ENCODE measurements at places on chromosomes 3 and 15.

GRCh38 chr3:142374687-142375086, 73.2 kb downstream of the XRN1 start:
- DNase-seq: no peak

DNA sequence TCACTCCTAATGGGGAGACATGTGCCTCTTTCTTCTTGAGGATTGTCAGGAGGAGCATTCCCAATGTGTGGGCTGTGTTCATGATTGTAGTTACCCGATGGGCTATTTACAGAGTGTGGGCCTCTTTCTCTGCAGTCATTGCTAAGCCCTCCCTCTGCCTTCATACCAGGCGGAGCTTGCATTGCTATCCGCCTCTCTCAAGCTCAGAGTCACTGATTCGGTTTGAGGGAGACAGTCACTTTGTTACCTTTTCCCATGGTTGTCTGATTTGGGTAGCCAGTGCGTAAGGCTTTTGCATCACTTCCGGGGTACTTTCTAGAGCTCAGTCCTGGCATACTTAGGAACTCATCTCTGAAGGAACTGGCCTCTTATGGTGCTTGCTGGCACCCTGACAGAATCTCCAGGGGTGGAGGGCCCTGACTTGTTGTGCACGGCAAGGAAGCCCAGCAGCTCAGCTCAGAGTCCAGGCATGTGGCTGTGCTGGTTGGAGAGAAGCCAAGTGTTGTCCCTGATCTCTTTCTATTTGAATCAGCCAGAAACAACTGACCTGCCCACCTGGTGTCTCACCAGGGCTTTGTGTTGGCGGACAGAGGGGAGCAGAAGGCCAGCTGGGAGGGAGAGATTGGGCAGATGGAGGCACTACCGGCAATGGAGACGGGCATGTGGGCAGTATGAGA, 79.8 kb downstream of the EPHB1 start:
- DNase-seq: no peak

- no peak for DNase-seq
These were observed 35.2 kb downstream of the RNF13 start for GRCh38 chr3:149848238-149848637.

DNA sequence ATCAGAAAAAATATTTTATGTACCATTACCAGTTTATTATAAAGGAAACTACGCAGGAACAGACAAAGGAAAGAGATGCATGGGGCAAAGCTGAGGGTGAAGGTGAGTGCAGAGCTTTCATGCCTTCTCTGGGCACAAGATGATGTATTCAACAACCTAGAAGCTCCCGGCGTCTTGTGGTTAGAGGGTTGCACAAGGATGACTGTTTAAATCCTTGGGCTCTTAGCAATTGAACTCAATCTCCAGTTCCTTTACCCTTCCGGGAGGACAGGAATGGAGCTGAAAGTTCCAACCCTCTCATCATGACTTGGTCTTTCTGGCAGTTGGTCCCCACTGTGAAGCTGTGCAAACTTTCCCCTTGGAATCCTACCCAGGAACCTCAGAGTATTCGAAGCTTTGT, 542.0 kb downstream of the EPHA3 start:
- no peak for DNase-seq

DNA sequence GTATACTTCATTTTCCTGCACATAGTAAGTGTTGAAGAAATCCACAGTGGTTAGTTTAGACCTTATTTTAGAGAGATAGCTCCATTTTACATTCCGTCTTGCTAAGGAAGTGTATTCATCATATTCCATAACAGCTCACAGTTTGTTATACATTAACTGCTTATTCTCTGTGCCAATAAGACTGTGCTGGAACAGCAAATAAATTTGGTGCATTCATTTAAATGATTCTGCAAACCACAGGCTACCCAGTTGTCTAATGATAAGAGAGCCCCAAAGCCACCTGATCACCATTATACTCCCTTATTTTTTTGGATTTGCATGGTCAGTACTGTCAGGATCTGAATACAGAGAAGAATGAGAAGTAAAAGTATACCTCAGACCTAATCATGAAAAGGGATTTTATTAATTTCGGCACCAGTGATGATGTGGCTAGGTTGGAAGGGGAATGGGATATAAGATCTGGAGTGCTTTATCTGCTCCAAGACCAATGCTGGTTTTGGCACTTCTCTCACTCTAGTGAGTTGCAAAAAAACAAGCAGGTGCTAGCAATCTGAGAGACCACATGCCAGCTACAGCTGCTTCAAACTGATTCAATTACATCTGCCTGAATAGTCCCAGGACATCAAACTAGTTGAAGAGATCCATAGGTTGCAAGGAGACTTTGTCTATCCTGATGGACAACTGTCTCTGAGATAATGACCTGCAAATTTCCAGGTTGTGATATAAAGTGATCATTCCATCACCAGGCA, 254.8 kb downstream of the ZBTB20 start:
- DNase-seq: no peak

GRCh38 chr3:139110072-139110830, 65.6 kb upstream of the PRR23C start:
- DNase-seq: no peak

DNA sequence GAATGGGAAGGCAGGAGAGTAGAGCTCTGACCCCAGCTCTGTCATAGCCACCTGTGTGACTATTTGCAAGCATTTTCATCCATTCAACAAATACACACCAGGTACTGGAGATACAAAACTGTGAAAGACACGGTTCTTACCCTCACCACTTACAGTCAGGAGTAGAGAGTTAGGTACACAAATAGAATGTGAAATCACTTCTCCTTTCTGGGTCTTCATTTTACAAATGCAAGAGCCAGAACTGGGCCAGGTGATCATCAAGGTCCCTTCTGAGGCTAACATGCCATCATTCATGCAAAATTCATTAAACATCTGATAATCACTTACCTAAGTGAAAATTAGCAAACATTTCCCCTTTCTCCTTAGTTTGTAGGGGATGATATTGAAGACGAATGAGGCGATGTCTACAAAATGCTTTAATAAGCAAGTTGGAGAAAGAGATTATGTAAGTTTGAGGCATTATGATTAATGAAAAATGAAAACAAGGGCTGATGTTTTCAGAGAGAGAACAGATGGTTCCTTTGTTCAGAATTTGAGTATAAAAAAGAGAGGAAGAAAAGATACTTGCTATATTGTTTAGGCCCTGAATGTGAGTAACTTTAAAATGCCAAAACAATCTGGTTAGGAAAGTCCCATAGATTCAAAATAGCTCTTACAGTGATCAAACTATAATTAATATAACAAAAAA, 88.6 kb downstream of the LPP start:
- no peak for DNase-seq

DNA sequence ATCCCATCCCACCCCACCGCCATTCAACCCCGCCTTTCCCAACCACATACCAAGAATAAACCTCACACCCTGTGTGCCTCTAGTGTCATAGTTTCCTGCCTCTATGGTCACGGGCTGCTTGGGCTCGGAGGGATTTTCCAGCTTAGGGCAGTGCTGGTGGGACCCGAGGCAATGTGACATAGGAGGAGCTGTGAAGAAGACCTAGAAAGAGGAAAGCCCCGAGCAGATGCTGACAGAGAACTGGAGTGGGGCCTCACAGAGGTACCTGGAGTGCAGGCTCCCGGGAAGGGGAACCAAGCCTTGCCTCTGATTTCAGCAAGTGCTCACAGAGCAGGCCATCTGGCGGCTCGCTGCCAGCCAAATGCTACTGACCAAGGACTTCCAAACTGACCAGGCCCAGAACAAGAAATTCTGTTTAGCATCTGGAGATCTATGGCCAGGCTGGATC, 27.5 kb downstream of the BHLHE40 start:
- peak; percentile 42 for DNase-seq

GRCh38 chr3:70532806-70533205, 220.4 kb upstream of the MDFIC2 start:
- DNase-seq: no peak

DNA sequence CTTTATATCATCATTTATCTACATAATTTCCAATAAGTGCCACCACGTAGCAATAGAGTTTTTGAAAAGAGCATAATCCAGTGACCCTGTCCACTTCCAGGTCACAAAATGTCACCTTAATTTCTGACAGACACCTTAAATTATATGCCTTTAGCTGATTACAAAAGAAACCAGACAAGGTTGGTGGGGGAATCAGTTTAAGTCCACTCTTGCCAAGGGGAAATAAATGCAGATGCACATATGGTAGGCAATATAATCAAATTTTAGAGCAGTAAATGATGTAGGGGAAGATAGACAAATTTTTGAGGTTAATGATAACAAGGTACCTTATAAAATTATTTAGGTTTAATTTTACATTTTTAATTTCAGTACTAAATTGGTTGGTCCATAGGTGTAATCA, 253.5 kb downstream of the ZIC1 start:
- no peak for DNase-seq

- no peak for DNase-seq
These were observed 36.0 kb upstream of the TIMP4 start for GRCh38 chr3:12194669-12195161.

- DNase-seq: no peak
These were observed 20.5 kb downstream of the TSC22D2 start for GRCh38 chr3:150428562-150428961.

DNA sequence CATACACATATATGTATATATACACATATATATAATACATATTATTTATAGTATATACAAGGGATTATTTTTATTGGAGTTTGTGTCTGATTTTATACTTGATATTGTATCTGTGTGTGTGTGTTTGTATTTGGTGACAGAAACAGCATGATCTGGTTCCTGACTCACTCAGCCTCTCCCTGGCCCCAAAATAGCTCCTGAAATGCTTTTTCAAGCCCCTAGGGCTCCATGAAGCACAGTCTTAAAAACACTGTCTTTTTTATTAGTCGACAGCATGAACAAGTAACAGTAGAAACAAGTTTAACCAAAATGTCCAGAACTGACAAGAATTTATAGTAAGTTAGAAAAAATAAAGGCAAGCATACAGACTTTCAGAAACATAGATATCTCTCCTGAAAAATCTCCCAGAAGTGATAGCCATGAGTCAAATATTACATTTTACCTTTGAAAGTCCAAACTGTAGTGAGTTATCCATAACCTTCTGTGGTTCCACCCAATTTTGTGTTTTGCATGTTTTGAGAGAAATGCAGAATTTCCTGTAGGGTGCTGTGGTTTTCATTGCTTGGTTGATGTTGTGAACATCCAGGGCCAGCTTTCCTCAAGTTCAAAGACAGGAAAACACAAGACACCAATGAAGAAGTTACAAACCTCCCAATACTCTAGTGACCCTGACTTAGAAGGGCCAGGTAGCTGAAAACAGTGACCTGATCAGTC, 98.5 kb upstream of the CCDC80 start:
- no peak for DNase-seq

DNA sequence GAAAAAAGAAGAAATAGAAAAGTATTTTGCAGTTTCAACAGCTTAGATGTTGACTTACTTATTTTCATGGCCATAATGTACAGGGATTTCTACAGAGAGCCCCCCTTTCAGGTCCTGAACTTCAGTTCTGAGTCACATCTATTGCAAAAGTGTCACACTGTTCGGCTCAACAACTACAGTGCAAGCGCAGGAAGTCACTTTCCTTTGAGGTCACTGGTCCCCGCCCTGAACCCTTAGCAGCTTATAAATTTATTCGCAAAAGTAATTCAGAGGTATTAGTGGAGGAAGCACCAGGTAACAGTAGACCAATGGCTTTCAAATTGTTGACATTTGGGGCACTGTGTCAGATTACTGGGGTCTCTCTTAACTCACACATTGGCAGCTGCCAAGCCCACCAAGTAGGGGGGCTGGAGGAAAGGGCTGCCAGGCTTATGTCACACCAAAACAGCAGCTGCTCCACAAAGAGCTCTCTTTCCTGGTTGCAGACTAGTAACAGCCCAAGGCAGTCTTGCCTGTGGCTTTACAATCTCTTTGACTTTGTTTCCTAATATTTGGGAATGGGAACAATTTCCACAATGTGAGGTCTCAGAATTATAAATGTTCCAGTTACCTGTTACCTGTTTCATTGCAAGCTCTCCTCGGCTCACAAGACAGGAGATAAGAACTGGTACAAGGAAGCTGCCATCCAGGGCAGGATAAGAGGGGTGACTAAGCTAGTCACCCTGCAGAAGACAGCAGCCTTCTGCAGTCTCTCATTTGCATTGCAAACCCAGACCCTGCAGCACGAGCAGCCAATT, 130.2 kb upstream of the STRIT1 start:
- no peak for DNase-seq

DNA sequence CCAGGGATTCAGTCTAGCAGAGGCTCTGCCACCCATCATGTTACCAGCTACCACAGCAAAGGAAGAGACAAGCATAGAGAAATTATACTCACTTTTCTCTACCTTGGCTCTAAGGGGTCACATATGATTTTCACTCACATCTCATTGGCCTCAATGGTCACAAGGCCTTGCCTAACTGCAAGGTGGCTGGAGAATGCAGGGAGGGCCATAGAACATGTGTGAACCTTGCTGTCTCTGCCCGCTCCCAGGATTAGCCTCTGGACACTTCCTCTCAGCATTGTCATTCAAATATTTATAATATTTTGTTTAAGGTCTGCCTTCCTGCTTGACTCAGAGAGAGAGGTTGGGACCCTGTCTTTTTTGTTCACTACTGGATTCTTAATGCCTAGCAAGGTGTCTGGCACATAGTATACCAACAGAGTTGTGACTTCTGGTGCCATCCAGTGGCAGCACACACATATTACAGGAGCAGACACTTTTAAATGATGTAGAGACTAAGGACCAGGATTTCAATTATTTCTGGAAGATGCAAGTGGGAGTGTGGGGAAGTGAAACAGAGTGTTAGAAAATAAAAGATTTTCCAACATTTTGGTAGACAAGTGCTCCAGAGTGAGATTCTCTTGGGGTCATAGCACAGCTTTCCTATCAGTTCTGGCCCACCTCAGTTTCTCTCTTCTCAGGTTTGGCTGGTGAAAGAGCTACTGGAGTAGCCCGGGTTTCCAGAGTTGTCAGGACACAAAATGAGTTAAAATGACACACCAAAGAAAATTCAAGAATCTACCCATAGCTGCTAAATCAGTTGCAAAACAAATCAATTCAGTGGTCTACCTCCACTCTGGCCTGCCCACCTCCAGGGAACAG, 119.0 kb upstream of the RASGRP1 start:
- DNase-seq: peak; percentile 43

GRCh38 chr3:99627062-99627826, 11.2 kb upstream of the COL8A1 start:
- no peak for DNase-seq

- no peak for DNase-seq
These were observed 90.5 kb upstream of the IL12A start for GRCh38 chr3:159898147-159898546.

GRCh38 chr3:81502236-81502635, 259.2 kb downstream of the GBE1 start:
- DNase-seq: no peak

DNA sequence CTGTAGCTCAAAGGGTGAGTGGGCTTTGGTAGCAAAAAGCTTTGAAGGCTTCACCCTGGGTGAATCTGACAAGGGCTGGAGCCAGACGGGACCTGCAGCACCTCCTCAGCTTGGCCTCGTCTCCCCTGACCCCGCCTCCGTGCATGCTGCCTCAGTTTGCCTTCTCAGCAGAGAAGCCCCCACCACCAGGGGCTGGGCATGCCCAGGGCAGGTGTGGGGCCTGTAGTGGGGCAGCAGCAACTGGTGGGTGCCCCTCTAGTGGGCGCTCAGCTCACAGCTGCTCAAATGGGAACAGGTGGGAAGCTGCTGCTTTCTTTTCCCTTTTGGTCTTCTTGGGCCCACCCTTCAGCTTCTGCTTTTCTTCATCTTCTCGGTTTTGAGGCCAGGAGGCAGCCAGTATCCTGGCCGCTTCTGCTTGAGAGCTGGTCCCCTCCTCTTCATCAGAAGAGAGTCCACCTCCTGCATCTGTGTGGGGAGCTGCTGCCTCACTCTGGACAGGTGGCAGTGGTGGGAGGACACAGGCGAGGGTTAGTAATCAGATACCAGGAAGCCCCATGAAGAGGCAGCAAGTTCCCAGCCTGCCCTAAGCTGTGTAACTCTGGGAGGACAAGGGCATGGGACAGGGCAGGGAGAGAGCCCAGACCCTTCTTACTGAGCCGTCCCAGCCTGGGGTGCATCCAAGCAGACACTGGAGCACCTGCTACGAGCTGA, 21.0 kb downstream of the TMEM43 start:
- no peak for DNase-seq

Measured in stimulated activated CD8-positive, alpha-beta memory T cell treated with anti-CD3 and anti-CD28 coated beads, Interleukin-2, amount 100 ng/mL, for 1 hour (primary cell).